Right cardiac atrium (tissue), 5 donors: ENCODE measurements at places on chromosomes 2 and 18. TPM values are rescaled to one million over a fixed set of nuclear protein-coding genes. Genes with fewer than 3 reads are reported as not detected.

GRCh38 chr18:79677221-79677620 lies 2.4 kb upstream of the CTDP1 start:
- no peak for DNase-seq

GRCh38 chr2:39164089-39164488 lies 43.2 kb upstream of the SOS1 start:
- DNase-seq, result no peak

- DNase-seq, result no peak
Observed at GRCh38 chr18:30967701-30968100, 74.8 kb downstream of the DSC3 start.

DNA sequence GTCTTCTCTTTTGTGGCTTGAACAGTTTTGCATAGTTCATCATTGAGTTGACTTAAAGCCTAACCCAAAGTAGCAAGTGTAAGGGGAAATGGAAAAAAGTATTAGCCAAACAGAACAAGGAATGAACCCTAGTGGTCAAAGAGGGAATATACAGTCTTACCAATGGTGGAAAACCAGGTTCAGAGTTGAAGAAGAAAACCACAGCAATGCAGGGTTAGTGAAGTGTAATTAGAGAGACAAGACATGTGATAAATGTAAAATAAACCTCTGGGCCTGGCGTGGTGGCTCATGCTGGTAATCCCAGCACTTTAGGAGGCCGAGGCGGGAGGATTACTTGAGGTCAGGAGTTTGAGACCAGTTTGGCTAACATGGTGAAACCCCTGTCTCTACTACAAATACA lies 2.4 kb downstream of the TTN start:
- no peak for DNase-seq

GRCh38 chr2:105644174-105644980 lies 100.3 kb upstream of the NCK2 start:
- DNase-seq, result no peak

DNA sequence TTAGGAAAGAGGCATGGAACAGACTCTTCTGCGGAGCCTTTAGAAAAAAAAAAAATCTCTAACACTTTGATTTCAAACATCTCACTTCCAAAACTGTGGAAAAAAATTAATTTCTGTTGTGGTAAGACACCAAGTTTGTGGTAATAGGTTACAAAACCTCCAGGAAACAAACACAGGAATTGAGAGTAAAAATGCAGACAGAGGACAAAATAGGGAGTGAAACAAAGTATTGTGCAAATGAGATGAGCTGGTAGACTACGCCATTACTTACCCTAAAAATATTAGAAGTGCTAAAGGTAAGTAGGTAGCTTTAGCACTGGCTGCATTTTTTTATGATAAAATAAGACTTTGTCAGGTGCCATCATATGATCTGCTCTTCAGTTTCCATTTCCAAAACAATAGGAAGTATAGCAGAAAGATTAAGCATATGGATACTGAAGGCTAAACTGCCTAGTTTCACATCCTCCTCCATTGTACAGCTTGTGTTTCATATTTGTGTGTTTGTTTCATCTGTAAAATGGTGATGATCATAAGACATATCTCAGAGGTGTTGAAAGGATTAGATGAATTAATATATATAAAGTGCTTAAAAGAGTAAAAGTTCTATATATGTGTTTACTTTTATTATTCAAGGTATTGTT lies 309.2 kb downstream of the NR4A2 start:
- no peak for DNase-seq

GRCh38 chr2:66684289-66684688 lies 249.4 kb downstream of the MEIS1 start:
- DNase-seq, result no peak

DNA sequence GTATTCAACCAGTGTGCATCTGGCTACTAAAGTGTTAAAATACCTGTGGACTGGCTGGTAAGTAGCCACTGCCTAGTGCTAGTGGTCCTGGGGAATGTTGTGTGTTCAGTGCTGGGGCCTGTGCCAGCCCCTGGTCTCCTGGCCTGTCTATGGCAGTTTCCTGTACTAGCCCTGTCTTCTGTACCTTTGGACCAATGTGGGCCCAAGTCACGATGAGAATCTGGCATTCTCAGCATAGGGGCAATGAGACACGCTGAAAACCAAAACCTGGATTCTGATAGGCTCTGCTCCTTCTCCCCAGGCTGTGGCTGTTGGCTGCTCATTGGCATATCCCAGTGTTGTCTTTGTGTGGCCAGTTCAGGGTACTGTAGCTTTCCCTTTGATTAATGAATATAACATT lies 170.4 kb downstream of the PTPRM start:
- no peak for DNase-seq

GPBAR1 gene
- total RNA-seq, result 5.6 TPM
